ENCODE measurements at places on chromosomes 7 and 10.

DNA sequence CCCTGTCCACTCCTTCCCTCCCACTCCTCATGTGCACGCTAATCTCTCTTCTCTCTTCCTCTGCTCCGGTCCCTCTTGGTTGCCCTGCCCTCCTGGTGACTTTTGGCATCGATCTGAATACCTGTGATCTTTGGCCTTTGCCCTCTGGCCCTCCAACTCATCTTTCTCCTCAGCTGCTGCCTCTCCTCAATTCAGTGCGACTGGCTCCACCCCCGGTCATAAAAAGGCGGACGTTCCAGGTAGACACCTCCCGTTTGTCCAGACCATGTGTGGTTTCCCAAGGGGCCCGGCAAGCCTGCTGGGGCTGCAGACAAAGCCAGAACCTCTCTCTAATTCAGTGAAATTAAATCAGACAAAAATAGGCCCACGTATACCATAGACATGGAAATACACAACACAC is 96.8 kb downstream of the COL13A1 start:
- no peak for DNase-seq

GRCh38 chr7:89507034-89507433 is 647.2 kb upstream of the STEAP1 start:
- no peak for DNase-seq

DNA sequence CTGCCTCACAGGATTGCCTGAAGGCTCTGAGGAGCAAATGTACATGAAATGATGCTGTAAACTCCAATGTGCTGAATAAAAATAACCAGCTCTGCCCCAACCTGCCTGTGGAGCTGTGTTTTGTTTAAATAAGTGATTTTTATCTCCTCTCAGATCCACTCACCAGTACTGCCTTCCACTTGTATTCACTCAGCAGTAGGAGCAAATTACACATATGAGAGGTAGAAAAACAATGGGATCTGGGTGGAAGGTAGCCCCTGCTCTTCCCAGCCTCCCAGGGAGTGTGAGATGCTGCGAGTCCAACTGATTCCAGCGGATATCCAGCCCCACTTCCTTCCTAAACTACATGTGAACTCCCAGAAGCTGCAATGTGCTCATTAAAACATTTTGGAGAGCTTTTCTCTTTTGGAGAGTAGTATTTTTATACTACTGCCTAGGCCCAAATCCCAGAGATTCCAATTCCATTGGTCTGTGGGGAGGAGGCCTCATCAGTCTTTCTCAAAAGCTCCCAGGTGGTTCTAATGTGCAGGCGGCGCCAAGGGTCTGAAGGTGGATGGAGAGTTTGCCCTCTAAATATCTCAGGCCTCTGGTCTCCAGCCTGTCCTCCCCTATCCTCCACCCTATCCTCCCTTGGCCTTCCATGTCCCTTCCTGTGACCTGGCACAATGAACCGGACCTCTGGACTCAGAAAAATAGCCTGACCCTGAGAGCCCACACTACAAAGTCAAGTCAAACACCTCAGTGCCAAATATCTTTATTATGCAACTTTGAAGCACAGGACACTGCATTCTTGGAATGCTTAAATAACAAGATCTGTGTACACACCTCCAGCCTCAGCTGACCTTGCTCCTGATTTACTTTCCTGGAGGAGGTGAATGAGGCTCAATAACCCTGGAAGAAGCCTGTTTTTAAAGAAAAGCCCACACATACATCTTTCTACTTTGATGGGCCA is 46.2 kb downstream of the CPVL start:
- no peak for DNase-seq

DNA sequence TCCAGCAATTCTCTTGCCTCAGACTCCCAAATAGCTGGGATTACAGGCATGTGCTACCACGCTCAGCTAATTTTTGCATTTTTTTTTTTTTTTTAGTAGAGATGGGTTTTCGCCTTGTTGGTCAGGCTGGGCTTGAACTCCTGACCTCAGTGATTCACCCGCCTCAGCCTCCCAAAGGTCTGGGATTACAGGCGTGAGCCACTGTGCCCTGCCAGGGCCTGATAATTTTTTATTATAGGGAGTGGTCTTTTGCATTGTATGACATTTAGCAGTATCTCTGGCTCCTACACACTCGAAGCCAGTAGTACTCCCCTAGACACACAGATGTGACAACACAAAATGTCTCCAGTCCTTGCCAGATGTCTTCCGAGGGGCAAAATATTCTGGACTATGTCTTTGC is 124.0 kb downstream of the DKK1 start:
- no peak for DNase-seq

- DNase-seq: no peak
Observed at GRCh38 chr7:1752111-1752510, 82.0 kb downstream of the ELFN1 start.

- no peak for DNase-seq
Observed at GRCh38 chr7:144074374-144074773, 4.8 kb downstream of the OR2A25 start.

- DNase-seq: no peak
Observed at GRCh38 chr7:4134631-4135030, 547.5 kb upstream of the FOXK1 start.

GRCh38 chr10:72610466-72610865 is 15.4 kb downstream of the MICU1 start:
- no peak for DNase-seq

- DNase-seq: no peak
Observed at GRCh38 chr10:86058964-86059363, 307.6 kb downstream of the GRID1 start.

GRCh38 chr7:99380032-99380822 is 5.7 kb downstream of the ARPC1B start:
- no peak for DNase-seq

GRCh38 chr10:14383266-14383665 is 52.5 kb upstream of the FRMD4A start:
- no peak for DNase-seq

DNA sequence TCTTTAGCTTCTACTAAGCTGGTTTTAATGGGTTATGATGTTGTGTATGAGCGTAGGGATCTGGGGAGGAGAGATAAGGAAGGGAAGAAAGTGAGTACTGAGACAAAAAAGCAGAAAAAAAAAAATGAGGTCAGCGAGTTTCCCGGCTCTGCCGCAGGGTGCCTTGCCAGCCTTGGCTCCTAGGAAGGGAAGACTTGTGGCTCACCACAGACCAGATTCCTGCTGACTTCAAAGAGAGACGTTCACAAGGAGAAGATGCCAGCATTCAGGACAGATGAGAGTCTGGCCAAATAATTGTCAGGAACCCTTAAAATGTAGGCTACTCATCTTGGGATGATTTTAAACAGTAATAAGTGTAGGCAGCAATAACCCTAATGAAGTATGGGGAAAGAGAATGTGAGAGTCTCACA is 11.4 kb upstream of the FAS start:
- no peak for DNase-seq

DNA sequence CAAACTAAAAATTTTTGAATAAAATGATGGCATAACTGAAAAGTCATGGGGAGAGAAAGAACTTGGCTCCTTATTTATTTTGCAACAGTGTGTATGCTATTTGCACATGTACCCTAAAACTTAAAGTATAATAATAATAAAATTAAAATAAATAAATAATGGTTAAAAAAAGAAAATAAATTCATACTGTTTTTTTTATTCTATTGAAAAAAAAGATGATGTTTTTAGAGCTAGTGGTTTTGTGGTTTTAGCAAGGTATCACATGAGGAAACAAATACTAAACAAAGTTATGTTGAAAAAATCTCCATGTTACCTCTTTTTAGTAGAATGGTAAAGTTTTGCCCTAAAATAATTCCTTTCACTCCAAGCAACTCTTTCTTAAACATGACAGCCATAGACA is 26.2 kb downstream of the TMEM168 start:
- no peak for DNase-seq

DNA sequence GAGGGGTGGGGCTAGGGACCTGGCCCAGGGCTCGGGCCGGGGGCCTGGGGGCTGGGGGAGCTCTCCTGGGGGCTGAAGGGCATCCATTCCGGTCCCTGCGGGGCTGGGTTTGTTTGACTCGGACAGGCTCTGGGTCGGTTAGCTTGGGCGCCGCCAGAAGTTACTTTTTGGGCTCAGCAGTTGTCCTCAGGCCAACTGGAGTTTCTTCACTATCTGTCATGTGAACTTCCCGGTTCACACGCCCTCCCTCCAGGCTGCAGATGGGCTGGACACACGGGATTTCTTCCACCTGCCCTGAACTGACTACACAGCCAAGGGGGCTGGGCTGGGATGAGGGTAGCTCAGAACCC is 3.8 kb downstream of the SLC4A2 start:
- DNase-seq: no peak

DNA sequence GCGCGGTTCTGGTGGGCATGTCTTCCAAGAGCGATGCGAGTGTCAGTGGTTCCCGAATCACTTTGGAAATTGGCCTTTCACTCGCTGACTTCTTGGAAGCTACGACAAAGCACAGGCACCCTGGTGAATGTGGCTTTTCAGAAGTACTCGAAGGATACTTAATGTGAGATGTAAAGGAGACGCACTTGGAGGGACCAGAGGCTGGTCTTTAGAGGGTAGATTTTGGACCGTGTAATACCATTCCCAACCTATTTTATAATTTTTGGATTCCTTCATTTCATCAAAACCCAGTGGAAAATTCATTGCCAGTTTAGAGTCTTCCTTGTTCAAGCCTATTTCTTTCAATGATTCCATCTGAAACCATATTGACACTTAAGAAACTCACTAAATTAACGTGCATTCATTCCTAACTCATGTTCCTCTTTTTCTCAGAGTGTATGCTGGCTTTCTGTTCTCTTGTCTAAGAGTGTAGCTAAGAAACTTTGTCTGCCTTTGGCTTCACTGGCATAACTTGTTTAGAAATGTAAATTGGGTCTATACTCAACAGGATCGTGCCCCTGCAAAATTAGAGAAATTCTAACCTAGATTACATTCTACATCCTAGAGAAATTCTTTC is 645 bp upstream of the COPG2 start:
- DNase-seq: no peak

DNA sequence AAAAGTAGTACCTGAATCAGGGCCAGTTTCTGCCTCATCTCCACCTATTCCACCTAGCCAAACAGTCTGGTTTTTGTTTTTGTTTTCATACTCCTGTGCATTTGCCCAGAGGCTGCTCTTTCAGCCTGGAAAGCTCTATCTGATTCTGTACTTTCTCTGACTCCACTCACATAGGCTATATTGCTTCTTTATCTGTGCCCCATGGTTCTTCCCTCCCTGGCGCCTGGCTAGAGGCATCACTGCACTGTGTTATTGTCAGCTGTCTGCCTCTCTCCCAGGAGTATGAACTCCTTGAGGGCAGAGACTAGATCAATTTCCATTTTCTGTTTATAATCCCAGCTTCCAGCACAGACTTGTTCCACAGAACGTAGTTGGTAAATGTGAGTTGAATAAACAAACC is 5.1 kb upstream of the LMOD2 start:
- DNase-seq: no peak

- DNase-seq: no peak
Observed at GRCh38 chr10:123633106-123633505, 33.0 kb upstream of the GPR26 start.

GRCh38 chr7:131845573-131846314 is 289.3 kb upstream of the PODXL start:
- DNase-seq: no peak

DNA sequence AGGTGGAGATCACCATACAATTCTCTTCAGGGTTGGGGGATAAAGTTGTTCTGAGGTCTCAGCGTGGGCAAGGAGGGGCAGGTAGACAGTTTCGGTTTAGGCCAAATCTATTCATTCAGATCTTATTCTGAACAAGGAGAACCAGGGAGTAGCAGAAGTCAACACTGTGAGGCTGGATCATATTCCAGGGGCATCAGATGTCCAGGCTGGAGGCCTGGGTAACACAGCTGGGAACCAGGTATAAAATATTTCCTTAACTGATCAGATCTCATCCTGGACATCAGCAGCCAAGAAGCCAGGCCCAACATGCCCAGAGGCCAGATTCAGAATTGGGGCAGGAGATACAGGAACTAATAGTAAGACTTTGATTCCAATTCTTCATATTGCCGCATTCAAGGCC is 19.2 kb upstream of the FLNC start:
- no peak for DNase-seq

- DNase-seq: no peak
Observed at GRCh38 chr10:102285133-102285532, 39.8 kb downstream of the GBF1 start.

GRCh38 chr10:32371101-32371500 is 24.1 kb upstream of the EPC1 start:
- no peak for DNase-seq

DNA sequence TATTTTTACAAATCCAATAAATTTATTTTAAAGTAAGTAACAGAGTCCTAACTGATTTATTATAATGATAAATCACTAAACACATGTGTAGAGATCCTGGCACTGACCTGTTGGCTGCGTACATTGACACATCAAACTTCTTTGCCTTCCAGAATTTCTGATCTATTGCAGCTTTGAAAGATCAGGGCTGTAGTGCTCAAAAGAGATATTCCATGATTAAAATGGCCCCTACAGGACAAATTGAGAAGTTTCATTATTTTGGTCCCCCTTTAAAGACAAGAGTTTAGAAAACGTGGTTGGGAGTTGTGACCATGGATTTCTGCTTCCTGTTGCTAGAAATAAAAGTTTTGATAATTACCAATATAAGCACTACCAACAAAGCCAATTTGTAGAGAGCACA is 87.7 kb upstream of the PDK4 start:
- no peak for DNase-seq

DNA sequence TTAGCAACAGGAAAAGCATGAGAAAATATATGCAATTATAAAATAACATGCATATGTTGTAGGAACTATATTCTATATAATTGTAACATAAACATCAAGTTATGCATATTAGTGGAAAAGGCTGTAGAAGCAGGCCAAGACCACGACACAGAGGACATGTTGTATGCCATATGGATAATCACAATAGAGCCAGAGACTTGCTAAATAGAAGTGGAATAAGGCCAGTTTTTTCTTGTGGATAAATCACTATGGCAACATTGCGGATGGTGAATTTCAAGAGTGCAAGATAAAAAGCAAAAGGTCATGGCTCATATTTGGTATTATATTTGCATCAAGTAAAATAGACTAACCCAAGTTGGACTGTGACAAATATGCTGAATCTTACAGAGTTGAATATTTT is 93.0 kb downstream of the PCDH15 start:
- DNase-seq: no peak

DNA sequence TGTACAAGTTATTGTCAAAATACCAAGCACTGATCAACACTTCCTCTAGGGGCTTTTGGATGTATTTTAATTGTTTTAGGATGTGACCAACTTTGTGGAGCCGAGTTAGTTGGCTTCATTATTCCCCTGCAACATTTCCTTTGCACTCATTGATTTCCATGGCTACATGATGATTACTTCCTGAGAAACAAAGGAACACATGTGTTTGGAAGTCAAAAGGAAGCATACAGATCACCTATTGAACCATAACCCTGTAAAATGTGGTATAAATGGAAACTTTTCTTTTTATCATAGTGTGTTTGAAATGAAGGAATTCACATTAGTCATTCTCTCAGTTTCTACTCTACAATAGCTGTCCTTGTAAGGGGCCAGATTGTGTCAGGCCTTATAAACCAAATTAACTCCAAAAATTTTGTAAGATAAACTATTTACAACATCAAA is 32.2 kb upstream of the EXOC6 start:
- no peak for DNase-seq

All from neuronal stem cell (in vitro differentiated cells).